ENCODE measurements at places on chromosomes 4 and X.

DNA sequence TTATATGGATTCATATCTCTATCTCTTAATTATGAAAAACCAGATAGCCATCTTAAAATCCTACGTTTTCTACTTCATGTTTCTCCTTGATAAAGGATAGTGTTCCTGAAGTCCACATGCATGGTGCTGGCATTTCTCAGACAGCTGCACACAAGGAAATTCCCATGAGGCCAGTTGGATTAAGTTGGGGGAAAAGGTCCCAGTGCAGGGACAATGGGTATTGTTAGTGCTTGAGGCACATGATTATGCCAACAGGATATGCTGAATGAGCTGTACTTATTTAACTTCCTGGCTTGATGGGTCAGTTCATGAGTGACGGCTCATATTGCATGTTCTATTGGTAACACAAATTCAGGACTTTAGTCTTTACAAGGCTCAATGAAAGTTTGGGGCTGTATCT is 913.9 kb upstream of the NDST4 start:
- DNase-seq, result no peak

- no peak for DNase-seq
These were observed 278.4 kb downstream of the CAMK2D start for GRCh38 chr4:113483131-113483530.

GRCh38 chr4:42359711-42360110 is 37.6 kb upstream of the SHISA3 start:
- DNase-seq, result no peak

DNA sequence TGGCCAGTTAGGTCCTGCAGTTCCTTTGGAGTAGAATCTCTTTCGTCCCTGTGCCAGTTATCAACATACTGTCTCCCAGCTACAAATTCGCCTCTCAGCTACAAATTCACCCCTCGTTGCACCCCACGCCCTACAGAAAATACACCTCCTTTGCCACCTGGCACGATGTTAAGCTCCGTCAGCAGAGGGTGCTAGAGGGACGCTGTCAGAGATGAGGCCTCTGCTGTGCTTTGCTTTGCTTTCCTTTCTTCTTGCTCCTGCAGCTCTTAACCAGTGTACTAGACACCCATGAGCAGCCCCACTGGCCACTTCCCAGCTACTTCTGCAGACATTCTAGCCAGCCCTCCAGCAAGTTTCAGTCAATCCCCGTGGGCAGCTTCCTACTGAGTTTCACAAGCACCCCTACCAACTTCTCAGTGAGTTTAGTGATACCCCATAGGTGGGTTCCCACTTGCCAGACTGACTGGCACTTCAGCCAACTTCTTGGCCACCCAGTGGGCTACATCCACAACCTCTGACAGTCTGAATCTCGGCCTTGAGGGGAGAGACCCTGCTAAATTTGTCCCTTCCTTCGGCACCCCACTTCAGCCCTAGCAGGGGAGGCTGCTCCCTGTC is 21.8 kb downstream of the HAUS3 start:
- DNase-seq, result no peak

DNA sequence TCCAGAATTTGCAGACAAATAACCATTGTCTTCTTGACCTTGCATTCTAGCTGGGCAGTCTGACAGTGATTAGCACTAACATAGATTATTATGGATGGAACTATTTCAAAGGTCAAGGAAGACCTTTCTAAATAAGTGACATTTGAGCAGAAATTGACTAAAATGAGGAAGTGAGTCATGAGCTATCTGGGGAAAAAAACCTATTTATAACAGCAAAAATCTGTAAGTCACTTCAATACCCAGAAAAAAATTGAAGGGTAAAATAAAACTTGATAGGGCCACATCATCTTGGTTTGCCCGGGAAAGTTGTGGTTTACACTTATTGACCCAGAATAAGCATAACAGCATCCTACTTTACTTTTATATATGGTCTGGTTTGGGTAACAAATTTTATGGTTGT is 414.6 kb upstream of the HS3ST1 start:
- no peak for DNase-seq

DNA sequence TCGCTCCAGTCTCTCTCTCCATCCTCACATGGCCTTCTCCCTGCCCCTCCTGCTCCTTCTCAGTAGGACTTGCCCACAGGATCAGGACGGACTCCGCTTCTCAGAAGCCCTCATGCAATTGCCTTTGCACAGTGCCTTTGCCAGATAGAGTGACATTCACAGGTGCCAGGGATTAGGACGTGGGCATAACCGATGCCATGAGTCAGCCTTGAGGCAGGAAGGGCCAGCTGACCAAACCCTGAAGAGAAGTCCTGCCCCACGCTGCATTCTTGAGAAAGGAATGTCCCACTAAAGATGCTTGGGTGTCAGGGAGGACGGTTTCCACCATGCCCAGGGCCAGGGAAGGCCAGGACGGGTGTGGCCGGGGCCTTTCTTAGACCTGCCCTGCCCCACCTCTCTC is 6.6 kb upstream of the GRPEL1 start:
- DNase-seq, result no peak
